NCI-H1930 (cell line): ENCODE measurements at places on chromosomes 13 and 19.

- no peak for DNase-seq
These were observed 257.4 kb upstream of the SLITRK1 start for GRCh38 chr13:84139561-84140158.

GRCh38 chr13:42298392-42298791 is 26.4 kb downstream of the AKAP11 start:
- no peak for DNase-seq

DNA sequence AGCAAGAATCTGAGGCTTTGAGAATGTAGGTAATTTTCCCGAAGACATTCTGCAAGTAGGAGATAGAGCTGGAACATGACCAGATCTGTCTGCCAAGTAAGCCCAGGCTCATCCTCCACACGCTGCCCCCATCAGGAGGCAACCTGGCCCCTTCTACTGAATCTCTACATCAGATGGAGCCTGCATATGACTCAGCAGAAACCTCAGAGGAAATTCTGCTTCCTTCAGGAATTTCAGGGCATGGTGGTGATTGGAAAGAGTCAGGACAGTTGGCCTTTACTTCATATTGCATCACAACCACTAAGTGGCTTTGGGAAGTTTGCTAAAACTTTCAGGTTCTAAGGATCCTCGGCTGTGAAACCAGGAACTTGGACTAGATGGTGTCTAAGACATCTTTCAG is 85.2 kb downstream of the LRRC63 start:
- no peak for DNase-seq

DNA sequence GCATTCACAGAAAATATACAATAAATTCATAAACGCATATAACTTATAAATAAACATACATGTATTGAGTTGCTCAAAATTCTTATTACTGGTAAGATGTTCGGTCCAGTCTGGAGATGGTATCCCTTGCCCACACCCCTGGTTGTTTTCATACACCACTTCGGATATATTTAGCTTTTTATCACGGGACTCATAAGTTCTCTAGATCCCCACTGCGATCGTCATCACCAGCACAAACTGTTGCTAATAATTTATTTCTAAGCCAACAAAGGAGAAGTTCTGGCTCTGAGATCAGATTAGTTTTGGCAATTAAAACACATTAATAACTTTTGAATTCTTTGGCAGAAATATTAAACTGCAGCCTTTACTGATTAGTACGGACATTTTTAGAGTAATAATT is 23.0 kb upstream of the SGCG start:
- DNase-seq, result no peak
